ENCODE measurements at places on chromosomes 12 and 14.
A peak's percentile ranks its signal among the peaks of the same experiment; 100 is the strongest.

- DNase-seq = no peak
Measured at GRCh38 chr14:96285667-96286066, 29.7 kb downstream of the BDKRB1 start.

- DNase-seq = no peak
Measured at GRCh38 chr14:93055651-93056115, 60.0 kb downstream of the ITPK1 start.

DNA sequence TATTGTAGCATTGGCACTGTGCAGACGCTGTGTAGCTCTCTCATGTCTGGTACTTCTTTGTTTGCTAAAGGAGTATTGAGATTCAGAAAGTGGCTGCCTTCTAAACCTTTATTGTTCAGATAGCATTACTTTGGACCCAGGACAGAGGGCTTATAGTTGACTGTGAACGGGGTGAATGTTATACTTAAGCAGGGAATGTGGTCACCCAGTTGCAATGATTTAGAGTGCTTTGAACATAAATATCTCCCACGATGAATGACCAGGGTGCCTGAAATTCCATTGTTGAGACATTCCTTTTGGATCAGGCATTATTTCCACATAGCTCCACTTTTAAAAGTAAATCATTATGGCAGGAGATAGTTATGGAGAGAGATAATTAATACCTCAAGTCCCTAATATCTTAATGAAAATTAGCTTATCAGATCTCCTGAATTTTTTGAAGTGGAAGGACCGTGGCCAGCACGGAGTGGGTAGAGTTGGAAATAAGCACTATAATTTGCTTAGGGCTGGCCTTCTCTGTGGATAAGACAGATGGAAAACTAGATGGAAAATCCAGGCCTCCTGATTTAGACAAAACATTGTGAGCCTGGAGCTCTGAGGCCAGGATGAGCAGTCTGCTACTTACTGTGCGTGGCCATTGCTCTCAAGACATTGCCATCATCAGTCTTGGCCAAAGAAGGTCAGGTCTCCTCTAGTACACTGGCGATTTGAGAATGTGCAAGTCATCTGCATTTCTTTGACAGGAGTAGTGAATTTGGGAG is 114.5 kb downstream of the ETV6 start:
- DNase-seq = no peak

GRCh38 chr14:58535044-58535443 is 102.7 kb upstream of the DACT1 start:
- DNase-seq = no peak

- peak; percentile 85 for DNase-seq
Measured at GRCh38 chr12:120904197-120904773, at the start of gene SPPL3. Gene SPPL3 (minus strand): TSS chr12:120904358. CDS start chr12:120903867, 491 bp downstream.

DNA sequence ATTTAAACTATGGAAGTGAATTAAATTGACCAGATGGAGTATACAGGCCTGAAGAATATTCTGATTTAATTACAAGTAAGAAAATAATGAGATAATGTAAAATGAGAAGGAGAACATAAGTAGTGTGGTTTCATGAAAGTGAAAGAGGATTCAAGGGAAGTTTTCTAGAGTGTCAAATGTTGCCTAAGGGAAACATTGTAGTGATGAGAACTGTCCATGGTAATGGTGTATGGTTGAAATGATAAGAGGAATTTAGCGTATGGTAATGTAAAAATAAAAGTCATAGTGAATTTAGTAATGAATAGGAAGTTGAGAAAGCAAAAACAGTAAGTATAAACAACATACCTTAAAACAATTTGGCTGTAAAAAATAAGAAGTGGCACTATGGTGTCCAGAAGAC is 1954.6 kb upstream of the FLRT2 start:
- DNase-seq = no peak

GRCh38 chr12:50102131-50102531 is 1.7 kb upstream of the GPD1 start:
- DNase-seq = peak; percentile 23

- no peak for DNase-seq
Measured at GRCh38 chr14:61642614-61642982, 52.7 kb upstream of the HIF1A start.

- DNase-seq = no peak
Measured at GRCh38 chr14:51534610-51535011, 117.1 kb upstream of the FRMD6 start.
